Anterior cingulate cortex (tissue), 58 donors: ENCODE measurements at places on chromosomes 13 and 19.

DNA sequence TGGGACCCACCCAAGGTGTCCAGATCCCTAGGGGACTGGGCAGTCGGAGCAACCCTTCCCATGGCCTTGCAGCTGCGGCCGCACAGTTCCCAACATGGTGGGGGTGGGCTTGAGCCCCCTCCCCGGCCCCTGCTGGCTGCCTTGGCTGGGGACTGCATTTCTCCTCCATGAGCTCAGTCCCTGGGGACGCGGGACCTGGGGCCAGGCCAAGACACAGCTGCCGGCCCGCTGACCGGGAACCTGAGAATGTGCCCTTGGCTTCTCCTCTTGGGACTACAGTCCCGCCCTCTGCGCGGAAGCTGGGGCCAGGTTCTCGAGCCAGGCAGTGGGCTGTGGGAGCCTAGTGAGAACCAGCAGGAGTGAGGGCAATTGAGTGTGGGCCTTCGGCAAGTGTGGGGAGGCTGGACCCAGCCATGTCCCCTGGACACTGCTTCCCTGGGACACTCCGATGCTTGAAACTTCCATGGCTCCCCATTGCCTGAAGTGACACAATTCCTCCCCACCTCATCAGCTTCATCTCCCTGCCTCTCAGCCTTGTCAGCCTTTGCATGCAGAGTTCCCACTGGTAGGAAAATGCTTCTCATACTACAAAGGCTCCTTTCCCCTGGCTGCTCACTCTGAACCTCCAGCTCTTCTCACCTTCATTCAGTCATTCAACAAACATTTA, 13.1 kb upstream of the NOTCH3 start:
- no peak for DNase-seq

DNA sequence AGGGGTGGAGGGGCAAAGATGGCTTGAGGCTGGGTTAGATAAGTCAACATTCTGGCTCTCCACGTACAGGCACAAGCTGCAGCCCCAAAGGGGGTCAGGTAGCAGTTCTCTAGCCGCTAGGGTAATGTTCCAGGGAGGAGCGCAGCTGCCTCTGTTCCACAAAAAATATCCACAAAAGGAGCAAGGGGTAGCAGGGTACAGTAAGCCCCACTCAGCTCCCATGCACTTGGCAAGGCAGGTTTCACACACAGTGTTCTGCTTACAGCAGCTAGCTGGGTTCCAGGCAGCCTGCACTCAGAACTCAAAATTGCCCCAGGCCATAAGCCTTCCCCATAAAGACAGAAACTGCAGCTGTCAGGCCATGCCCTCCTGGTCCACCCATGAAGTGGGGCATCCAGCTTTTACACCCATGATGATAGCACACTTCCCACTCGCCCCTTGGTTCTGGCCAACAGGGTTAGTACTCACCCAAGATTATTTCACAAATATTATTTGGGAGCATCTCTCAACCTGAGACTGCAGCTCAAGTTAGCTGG, 130.0 kb downstream of the CYSLTR2 start:
- no peak for DNase-seq

- no peak for DNase-seq
These were observed 12.7 kb downstream of the KLHL26 start for GRCh38 chr19:18649371-18650020.

DNA sequence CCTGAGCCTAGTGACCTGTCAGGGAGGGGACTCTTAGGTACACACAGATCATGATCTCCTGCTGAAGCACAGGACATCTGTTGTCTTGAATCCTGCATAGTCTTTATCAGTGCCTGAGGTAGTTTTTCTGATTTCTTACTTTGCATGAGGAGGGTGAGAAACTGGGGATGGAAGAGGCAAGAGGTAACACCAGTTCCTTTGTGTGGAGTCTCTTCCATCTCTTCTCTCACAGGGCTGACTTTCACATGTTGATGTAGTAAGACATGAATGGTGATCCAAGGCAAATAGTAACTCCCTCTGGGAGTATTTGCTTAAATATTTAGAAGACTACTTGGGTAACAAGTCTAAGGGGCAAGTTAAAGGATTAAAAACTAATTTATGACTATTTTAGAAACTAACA, 9.5 kb downstream of the NBEA start:
- DNase-seq = no peak

DNA sequence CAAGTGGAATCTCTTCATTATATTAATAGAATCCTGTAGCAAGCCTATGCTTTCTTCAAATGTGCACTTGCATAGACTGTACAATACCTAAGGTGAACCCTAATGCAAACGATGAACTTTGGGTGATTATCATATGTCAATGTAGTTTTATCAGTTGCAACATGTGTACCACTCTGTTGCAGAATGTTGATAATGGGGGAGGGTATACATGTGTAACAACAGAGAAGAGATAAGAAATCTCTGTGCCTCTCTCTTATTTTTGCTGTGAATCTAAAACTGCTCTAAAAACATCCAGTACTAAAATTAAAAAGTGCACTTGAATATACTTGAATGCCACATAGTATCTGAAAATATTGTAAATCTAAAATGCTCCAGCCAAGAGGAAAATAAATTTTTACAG, 820.8 kb upstream of the MIR17HG start:
- no peak for DNase-seq

GRCh38 chr19:41328157-41328841, 18.3 kb downstream of the CCDC97 start:
- DNase-seq = no peak

DNA sequence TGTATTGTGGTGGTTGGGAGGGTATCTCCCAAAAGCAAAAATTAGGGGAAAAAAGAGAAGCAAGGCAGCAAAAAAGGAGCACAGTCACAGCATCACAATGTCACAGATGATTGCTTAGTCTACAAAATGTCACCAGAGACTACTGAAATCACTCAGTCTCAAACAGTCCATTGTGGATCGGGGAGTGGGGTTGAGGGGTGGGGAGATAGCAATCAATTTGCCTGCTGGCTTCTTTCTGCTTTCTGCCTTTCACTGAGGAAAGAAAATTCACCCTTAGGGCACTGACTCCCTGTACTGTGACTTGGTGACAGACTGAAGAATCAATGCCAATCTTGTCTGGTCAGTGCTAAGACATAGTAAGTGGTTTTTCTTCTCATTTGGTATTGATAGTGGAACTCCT, 2127.1 kb upstream of the PCDH20 start:
- DNase-seq = no peak

DNA sequence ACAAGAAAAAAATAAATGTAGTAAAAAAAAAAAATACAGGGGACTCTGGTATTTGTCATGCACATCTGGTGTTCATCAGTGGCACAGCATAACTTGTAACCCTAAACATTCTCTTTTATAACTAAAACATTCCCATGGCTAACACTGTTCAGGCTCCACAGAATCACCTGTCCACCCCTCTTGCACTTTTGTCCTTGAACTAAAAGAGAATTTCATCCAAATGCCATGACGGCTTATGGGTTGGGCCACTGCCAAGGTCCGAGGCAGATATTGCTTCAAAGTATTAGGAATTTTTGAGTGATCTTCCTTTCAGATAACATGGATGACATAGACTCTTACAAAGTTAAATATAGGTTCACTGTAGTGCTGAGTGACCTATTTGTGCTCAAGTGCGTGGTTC, 25.7 kb upstream of the SERP2 start:
- DNase-seq = no peak

DNA sequence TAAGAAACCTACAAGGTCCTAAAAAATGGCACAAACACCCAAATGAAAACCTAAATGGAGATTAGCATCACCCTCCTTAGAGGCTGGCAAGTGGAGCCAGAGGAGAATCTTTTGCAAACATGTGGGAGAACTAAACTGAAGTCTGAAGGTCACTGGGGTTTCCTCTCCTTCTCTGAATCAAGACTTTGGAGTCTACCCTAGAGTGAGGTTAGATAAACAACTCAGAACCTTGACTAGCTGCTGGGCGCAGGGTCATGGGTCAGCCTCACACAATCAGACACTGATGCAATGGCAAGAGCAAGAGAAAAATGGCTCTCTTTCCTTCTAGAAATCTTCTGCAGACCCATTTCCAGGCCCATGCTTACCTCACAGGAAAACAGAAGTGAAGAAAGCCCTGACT, 165.8 kb downstream of the KCTD12 start:
- no peak for DNase-seq

DNA sequence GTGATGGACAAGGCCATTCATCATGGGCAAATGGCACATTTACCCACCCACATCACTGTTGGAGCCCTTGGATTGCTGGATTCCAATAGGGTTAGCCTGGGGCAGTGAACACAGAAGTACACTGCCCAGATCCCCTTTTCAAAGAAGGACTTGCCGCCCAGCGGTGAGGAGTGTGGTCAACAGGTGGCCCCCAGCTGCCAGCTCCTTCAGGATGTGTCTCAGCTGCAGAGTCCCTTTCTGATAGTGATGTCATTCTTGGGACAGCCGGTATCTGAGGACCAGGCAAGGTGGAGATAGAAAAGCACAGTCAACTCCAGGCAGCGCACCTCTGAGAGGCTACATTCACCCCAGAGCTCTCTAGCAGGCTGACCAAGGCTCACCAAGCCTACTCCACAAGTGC, 16.9 kb downstream of the ERICH6B start:
- DNase-seq = no peak
